SIG-M5 (cell line): ENCODE measurements at places on chromosomes 12 and 14.

GRCh38 chr14:54784060-54784459 is 118.6 kb downstream of the GCH1 start:
- no peak for DNase-seq

GRCh38 chr14:97218691-97219430 is 421.7 kb downstream of the VRK1 start:
- no peak for DNase-seq

DNA sequence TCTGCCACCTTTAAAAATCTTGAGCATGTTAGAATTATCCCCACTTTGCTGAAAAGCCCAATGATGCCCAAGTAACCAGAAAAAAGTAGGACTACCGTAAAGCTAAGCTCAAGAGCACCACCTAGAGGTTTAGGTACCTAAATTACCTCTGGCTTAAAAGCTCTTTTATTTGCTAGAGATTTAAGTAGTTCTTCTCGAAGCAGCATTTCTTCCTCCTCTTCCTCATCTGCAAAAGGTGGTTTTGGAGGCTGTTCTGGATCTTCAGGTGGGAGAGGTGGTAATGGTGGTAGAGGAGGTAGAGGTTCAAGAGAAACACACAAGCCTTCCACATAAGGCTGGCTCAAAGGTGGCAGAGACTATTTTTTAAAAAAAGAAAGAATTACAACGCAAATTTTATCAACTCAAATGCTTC is 26.9 kb downstream of the ZFC3H1 start:
- DNase-seq, result peak; percentile 31

GRCh38 chr12:24534622-24535021 is 414.3 kb downstream of the BCAT1 start:
- no peak for DNase-seq

- DNase-seq, result no peak
Observed at GRCh38 chr14:34368971-34369647, 92.9 kb downstream of the SPTSSA start.

DNA sequence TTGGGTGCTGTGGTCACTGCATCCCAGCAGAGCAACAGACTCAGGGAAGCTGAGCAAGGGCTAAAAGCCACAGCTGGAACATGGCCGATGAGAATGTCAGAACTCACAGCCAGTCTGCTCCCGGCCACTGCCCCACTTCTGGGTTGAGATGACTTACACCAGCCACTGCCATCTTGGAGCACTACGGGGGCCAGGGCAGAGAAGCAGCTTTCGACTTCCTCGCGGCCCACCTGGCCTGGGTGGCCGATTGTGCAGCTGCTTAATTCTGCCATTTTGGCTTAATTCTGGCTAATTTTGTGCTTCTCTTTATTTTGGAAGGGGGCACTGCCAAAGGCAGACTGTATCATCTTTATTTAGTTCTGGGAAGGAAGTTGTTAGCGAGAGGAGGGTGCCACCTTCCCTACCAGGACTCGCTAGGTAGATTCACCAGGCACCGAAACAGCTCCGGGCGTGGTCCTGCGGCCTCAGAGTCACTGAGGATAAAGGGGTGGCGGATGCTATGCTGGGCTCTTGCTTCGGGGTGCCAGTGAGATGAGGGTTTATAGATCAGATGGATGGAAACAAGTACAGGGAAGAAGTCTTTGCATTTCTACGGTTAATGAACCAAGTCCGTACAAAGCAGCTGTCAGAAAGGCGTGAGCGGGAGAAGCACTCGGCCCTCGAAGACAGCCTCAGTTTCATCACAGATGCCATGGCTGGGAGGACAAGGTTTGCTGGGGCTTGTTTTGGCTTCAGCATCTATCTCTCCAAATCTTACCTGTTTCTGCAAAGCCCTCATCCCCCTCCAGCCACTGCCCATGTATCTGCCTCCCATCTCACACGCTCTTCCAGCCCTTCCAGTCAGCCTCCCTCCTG is 147.8 kb downstream of the PIWIL1 start:
- no peak for DNase-seq
